PC-9 (cell line): ENCODE measurements at places on chromosomes 2 and 18. TPM values are rescaled to one million over a fixed set of nuclear protein-coding genes. Genes with fewer than 3 reads are reported as not detected.

The IL36B gene
- not detected in 2 replicates for total RNA-seq

The ELAC1 gene
- 5.2 and 6.0 TPM in 2 replicates for total RNA-seq

DNA sequence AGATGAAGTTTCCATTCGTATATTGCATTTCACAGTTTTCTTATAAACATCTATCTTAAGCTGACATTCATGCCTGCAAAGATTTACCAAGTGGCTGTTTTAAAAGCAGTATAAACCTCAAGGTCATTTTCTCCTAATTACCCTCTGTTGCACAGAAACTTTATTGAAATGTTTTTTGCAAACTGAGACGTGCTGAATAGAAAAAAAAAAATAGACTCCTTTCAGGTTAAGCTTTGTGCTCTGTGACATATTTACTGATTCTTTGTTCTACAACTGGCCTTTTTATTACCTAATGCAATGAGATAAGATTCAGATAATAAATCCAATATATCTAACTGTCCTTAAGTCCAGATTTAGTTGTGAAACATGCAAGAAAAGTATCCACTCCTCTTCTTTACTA, 938.7 kb downstream of the DSC3 start:
- H3K4me1 ChIP-seq: no peaks in the 10 kb centered on the region
- no peaks in the 10 kb centered on the region for H3K27me3 ChIP-seq

DNA sequence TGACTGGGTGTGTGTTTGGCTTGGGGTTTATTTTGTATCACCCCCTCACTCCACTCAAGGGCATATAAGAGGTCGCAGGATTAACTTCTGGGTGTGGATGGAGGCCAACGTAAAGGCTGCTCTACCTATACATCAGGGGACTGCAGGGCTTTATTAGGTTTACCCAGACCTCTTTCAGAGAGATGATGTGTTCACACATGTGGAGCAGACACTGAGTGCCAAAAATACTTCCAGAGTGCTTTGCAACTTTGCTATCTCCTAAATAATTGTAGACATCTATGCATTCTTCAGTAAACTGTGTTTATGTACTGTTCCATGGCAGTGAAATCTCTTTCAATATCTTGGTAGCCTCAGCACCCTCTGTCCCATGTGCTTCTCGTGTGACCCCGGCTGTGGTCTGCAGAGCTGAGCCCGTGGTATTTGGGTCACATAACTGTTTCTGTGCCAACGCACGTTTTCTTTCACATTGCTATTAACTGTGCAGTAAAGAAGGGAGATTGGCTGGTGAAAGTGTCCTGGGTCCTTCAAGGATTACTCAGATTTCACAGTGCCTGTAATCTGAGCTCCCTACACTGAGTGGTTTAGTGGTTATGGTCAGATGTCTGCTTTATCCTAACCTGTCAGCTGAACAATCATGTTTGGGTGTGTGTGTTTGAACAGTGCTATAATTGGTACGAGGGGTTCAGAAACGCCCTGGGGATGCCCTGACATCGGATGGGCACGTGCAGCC, 208.1 kb downstream of the VAPA start:
- no peak overlapping the region for H3K27ac ChIP-seq
- H3K27me3 ChIP-seq: no peaks in the 10 kb centered on the region; the same call in 1 of the 2 replicates
- H3K36me3 ChIP-seq: no peaks in the 10 kb centered on the region
- no peak overlapping the region for H3K4me3 ChIP-seq
